ENCODE measurements at places on chromosomes 3 and 15. TPM values are rescaled to one million over a fixed set of nuclear protein-coding genes. Genes with fewer than 3 reads are reported as not detected.

Gene PP2D1
- total RNA-seq, result not detected

Gene RLBP1
- not detected for total RNA-seq

- DNase-seq, result no peak
These were observed 19.4 kb downstream of the RBP1 start for GRCh38 chr3:139519998-139520737.

DNA sequence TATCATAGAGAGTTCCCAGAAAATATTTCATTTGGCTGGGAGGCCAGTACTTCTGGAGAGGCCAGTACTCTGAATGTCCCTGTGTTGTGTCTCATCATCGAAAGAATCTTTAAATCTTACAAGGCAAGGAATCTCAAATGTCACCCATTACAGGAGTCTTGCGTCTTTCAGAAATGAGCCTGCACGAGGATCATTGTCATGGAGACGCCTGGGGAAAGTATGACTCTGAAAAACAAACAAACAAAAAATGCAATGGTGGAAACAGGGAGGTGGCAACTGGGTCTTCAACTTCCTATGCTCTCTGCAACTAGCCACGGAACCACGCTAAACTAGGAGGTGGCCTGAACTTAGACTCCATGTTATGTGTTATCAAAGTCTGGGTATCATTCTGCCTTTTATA, 804.6 kb downstream of the EPHA3 start:
- no peak for DNase-seq

DNA sequence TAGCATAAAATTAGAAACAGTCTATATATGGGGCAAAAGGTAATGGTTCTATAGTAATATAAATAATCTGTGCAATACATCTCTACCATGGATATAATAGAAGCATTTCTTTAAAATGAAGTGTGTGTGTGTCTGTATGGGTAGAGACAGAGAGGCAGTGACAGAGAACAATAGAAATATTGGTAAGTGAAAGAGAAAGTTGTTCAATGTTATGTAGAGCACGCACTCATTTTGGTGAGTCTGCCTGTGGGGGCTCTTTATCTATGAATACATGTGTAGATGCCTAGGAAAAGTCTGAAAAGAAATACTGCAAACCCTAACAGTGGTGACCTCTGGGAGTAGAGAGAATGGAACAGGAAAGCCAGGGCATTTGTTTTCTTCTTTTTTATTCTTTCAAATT, 182.6 kb downstream of the STAC start:
- no peak for DNase-seq

DNA sequence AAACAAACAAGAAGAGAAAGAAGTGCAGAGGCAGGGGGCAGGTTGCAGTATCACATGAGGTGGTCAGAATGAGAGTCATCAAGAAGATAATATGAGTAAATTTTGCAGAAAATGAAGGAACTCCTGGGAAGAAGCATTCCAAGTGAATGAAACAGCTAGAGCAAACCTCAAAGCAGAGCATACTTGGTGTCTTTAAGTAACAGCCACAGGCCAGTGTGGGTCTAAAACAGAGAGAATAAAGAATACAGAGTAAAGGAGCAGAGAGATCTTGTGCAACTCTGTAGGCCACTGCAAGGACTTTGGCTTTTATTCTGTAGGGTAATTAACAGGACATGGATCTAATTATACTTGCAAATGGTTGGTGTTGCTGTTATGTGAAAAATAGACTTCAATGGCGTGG, 81.3 kb downstream of the STAC start:
- DNase-seq, result no peak

- no peak for DNase-seq
These were observed 4.5 kb downstream of the HDC start for GRCh38 chr15:50260969-50261496.

Measured in activated naive CD8-positive, alpha-beta T cell treated with anti-CD3 and anti-CD28 coated beads, Interleukin-2, amount 10 ng/mL, durations not matched to agents 7 days and 5 days (primary cell).